ENCODE measurements at places on chromosomes 3 and 15.
A peak's percentile ranks its signal among the peaks of the same experiment; 100 is the strongest.

DNA sequence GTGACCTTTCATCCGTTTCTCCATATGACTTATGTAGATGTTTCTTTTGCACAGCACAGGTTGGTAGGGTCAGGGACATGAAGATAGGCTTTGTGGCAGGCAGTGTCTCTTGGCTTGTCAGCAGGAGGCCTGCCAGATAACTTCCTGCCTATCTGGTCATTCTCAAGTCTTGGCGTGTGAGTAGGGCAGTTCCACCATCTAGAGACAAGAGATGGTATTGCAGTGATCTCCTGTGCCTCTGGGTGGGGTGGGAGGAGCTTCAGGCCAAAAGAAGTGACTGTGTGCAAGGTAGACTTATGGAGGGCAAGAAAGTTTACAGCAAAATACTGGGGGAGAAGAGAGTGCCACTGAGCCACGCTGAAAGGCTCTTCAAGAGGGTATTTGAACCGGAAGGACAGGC is 11.0 kb downstream of the TEX264 start:
- peak; percentile 90 for DNase-seq

GRCh38 chr15:73369154-73369694 is 466 bp upstream of the HCN4 start:
- no peak for DNase-seq

DNA sequence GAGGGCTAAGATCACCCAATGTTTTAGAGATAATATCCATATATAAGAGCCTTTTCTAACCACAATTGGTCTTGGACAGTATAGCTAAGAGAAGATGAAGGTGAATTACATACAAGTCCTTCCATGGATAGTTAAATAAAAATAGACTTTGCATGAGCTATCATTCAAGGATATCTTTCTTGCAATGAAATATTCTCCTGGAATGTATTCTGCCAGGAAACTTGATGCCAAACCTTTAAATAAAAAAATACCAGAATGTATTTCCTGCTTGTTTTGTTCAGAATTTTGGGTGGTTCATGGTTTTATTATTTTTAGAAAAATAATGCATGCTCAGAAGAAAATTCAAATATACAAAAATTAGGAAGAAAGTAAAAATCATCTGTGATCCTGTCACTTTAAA is 88.8 kb upstream of the PPIB start:
- no peak for DNase-seq

DNA sequence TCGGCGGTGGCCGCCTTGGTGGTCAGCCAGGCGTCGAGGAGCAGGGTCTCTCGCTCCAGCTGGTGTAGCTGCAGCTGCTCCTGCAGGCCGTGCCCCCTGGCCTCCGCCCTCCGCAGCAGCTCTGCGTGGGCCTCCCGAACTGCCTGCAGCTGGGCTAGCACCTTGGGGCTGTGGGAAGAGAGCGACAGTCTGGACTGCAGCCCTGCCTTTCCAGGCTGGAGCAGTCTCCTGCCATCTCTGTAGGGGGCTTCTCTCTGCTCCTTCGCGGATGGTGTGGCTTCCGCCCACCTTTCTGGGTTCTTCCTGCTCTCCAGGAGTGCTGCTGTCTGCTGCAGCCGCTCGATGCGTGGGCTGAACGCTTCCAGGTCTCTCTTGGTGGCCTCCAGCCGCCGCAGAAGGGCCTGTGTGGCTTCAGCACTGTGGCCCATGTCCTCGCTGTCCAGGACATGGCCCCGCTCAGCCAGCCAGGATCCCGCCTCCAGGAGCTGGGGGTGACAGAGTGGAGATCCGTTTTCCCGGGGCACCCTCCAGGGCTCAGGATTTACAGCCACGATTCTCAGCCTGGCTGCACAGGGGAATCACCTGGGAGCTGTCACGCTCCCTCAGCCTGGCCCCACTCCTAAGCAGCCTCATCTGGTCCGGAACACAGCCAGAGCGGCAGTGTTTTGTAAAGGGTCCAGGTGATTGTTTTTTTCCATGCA is 16.8 kb downstream of the PLA2G4B start:
- no peak for DNase-seq

DNA sequence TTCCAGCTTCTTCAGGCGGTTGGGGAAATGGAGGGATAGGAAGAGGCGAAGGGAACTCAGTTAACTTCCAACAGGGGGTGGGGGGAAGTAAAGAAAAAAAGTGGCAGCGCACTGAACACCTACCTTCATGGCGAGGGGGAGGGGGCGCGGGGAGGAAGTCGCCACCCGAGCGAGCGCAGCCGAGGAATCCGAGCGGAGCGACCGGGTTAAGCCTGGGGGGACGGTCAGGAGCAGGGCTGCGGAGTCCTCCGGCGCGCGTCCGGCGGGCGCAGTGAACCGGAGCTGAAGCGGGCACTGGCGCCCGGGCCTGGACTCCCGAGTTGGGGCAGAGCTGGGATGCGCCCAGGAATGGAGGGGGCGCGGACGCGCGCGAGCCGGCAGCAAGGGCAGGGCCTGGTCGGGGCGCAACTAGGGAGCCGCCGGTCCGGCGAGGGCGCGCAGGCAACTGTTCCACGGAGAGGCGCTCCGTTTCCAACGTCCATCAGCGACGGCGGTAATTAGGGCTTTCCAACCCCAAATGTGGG is at the start of gene WNT5A:
Gene WNT5A, minus strand, starts transcription at position 450 of the 524 bp plus-strand sequence. Its CDS starts 321 bp downstream, at position 129.
- no peak for DNase-seq

DNA sequence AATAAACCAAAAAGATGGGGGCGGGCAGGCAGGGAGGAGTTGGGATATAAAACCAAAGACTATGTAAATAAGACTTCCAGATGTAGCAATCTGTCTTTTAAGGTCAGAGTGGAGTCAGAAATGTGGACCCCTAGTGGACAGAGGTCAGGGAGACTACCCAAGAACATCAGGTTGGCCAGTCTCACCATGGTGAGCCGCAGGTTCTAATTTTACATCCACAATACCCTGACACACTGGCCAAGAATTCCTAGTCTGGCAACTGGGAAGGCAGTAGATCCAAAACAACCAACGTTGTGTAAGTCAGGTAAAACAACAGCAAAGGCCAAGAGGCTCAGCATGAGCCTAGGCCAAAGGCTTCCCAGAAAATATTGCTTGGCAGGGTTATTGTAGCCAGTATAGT is 203.4 kb downstream of the FOXP1 start:
- DNase-seq: no peak

GRCh38 chr3:121624147-121624899 is 31.1 kb downstream of the FBXO40 start:
- DNase-seq: no peak

GRCh38 chr15:65945616-65946015 is 76.3 kb downstream of the RAB11A start:
- no peak for DNase-seq

DNA sequence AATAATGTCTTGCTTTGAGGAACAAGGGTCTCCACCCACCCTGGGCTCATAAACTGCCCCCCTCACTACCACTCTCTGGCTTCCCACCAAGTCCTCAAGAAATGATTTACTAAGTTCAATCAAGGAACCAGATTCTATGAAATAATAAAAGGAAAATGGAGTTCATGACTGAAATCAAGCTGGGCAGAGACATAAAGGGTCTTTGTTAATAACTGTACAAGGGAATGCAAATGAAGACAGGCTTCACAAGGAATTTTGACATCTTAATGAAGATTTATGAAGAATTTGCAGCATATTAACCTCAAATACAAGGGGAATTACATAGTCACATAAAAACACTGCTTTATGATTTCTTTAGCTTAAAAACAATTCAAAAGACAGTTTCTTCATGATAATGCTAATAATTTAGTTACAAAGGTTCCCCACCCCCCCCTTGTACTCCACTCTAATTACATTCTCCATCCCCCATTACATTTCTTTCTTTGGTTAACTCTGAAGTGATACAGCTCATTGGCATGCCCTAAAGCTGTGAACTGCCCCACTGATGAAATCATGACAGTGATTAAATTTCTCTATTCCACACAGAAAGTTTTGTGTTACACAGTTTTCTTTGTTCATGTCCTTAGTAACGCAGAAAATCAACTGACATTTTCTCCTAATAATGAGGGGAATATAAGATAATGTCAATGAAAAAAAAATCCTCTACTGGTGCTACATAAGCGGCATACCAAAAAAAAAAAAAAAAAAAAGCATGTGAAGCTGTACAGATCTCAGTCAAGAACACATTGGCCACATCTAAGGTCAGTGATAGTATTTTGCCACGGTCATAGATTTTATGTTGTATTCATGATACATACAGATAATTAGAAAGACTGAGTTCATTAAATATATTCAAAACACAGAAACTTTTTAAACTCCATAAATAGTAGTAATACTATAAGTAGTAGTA is 54.4 kb downstream of the WWTR1 start:
- DNase-seq: no peak

DNA sequence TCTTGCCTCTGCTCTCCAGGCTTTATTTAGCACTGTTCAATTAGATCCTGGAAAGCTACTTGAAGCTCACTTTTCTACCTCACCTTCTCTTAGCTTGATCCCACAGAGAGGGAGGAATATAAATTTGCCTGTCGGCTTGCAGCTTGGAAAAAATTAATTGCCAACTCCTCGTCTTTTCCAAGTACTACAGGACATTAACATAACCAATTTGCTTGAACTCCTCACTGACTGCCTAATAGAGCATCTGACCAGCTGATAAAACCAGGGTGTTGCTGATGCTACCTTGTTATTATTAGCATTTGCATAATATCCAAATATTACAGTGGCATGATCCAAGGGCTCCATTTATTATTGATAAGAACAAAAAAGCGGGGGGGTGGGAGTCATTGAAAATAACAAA is 561.8 kb downstream of the MCTP2 start:
- DNase-seq: no peak

DNA sequence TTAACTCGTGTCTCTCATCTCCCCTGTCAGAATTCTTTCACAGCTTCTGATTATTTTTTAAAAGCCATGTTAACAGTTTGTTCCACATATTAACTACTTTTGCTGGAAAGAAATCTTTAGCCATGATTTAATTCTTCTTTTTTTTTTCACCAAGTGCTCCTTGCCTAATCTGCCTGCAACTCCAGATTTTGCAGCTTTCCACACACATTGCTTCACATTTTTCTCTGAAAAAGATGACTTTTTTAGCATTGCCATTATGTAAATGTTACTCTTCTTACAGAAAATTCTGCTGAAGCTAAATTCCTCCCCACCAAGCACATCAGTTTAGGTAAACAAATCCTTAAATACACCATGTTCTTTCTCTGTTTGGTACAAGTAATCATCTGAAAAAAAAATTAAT is 23.4 kb upstream of the PPARG start:
- no peak for DNase-seq

GRCh38 chr3:120622870-120623726 is 27.0 kb downstream of the NDUFB4 start:
- no peak for DNase-seq

DNA sequence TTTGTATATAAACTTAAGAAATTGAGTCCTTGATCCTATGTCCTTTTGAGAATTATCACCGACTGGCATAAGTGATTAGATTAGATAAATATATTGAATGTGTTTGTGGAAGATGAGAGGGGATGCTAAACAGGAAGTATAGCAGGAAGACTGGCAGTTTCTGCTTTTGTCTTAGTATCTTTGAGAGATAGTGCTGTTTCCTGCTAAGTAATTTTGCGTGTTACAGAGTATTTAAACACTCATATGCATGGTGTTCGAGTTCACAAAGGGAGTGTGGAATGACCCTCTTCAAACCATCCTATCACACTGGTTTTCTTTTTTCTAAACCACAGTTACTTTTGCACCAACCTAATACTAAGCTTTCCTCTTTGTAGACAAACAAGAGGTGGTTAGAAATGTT is 106.0 kb downstream of the KLHL25 start:
- DNase-seq: no peak

GRCh38 chr3:37443363-37444035 is 269.1 kb upstream of the LRRFIP2 start:
- DNase-seq: no peak

DNA sequence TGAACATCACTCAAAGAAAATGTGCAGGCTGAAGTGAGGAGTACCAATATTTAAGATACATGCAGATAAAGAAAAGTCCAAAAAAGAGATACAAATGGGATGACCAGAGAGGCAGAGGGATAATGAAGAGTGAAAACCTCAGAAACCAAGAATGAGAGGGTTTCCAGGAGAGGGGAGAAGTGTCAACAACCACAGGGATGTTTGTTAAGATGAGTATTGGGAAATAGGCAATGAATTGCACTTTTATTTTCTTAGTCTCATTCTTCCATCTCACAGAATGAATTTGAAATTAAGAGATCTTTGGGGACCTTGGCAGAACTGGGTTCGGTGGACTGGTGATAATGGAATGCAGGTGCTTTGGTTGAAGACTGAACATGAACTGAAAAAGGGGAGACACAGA is 102.5 kb downstream of the ECT2 start:
- no peak for DNase-seq

DNA sequence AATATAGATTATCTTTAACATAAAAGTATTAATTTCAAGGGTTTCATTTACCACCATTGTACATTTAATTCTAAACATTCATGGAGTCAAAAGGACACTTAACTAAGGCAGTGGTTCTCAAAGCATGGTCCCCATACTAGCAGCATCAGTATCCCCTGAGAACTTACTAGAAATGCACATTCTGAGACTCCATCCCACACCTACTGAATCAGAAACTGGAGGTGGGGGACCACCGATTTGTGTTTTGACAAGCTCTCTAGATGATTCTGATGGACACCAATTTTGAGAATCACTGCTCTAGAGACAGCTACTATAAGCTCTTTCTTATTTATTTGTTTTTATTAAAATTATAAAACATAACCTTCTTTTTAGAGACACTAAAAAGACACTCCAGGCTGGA is 34.0 kb downstream of the SENP5 start:
- DNase-seq: no peak

GRCh38 chr3:188489639-188490405 is 335.9 kb downstream of the LPP start:
- DNase-seq: no peak

GRCh38 chr3:101311676-101312075 is 8.7 kb downstream of the IMPG2 start:
- no peak for DNase-seq

DNA sequence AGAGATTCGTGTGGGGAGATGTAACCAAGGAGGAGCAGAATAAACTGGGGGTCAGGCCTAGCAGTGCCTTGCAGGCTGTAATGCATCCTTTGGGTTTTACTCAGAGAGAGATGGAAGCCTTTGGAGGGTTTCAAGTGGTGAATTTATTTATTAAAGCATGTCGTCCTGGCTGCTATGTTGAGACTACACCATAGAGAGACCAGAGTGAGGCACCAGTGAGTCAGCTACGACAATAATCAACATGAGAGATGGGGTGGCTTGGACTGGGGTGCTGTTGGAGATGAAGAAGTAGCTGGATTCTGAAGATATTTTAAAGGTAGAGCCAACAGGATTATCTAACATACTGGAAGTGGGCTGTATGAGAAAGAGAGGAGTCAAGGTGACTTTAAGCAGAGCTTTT is 335.3 kb upstream of the ARHGEF26 start:
- no peak for DNase-seq

- DNase-seq: no peak
These were observed 57.3 kb downstream of the ROBO2 start for GRCh38 chr3:77096966-77097890.

GRCh38 chr3:125098611-125099291 is 43.0 kb upstream of the HEG1 start:
- no peak for DNase-seq

GRCh38 chr3:189563853-189564563 is 67.2 kb upstream of the TP63 start:
- no peak for DNase-seq
